Endothelial cell (in vitro differentiated cells): ENCODE measurements at places on chromosomes 11 and 22. TPM values are rescaled to one million over a fixed set of nuclear protein-coding genes. Genes with fewer than 3 reads are reported as not detected.

Gene GP1BB
- not detected for total RNA-seq

Gene TUB
- total RNA-seq = 2.9 TPM

Gene DCHS1
- total RNA-seq = 156 TPM

Gene SPDYC
- not detected for total RNA-seq

Gene ZNF70
- total RNA-seq = 8.0 TPM

DNA sequence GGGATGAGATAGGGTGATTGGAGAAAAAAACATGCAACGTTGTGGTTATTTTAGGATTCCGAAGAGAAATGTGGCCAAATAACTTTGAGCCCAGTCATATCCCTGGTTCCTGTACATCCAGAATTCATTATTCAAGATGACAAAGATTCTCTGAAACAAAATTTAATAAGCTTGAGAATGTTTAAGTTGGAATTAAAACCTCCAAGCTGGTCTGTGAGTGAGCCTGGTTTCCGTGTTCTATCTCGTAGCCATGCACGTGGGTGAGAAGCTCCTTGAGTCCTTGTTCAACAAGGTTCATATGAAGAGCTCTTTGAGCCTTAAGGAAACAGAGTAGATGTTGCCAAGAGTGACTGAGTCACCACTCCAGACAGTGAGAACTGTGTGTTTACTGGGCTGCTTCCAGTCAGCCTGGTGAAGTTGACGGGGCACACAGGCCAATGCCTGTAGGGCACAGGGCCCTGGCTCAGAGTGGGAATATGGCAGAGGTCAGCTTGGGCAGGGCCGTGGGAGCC lies 206.5 kb downstream of the NAV2 start:
- no peaks in the 10 kb centered on the region for H3K36me3 ChIP-seq
- no peak for DNase-seq
- no peak overlapping the region for H3K27ac ChIP-seq
- no peak overlapping the region for H3K4me3 ChIP-seq

DNA sequence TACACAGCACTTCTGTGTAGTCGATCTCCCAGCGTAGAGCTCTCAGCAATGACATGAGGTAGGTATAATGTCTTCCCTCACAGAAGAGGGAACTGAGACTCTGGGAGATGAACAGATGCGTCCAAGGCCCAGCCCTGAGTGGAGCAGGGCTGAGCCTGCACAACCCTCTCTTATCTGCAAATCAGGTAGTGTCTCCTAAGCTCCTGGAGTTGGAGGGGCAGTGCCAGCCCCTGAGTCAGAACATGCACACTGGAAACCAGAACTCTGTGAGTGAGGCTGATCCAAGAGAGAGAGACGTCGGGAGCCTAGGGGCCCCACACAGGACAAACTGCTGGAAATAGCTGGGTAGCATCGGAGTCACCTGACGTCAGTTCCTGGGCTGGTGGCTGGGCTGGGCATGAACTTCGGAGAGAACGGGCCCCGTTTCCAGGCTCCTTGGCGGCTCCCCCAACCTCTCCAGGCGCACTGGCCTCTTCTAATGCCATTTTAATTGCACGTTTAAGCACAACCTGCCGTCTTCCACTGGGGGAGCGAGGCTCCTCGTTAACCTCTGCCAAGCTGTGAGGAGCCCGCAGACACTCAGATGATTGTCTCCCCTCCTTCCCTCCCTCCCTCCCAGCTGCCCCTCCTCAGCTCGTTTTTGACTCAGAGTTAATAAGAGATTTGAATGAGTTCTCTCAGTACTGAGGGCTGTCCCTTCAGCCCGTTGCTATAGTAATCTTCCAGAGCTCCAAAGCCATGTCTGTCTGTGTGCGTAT lies 191.2 kb upstream of the TBCEL start:
- H3K27me3 ChIP-seq = peaks cover under 1% of the 10 kb centered on the region
- no peak overlapping the region for H3K27ac ChIP-seq
- H3K4me1 ChIP-seq = peaks cover 2% of the 10 kb centered on the region
- H3K4me3 ChIP-seq = no peak overlapping the region
- DNase-seq = no peak

- peaks cover 3% of the 10 kb centered on the region for H3K36me3 ChIP-seq
- no peak overlapping the region for H3K27ac ChIP-seq
These were observed 211.1 kb downstream of the BRD1 start for GRCh38 chr22:49616356-49617231.

DNA sequence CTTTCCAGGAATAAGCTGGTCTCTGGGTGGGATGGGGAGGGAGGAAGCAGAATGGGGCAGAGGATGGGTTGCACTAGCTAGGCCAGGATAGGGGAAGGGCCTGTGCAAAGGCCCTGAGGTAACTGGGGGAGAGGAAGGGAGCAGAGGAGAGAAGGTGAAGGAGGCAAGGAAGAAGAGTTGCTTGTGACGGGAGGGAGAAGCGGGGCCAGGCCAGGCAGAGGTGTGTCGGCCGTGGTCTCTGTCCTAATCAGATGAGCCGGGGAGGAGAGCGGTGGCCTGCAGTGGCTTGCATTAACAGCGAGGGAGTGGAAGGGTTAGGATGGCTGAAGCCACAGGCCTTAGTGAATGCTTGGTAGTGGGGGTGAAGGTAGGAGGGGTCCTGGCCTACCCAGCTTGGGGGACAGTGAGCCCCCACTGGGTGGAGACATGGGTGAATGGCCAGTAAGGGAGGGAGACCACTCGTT lies 6.0 kb upstream of the DERL3 start:
- H3K4me1 ChIP-seq = peaks cover 5% of the 10 kb centered on the region
- H3K27me3 ChIP-seq = peaks cover 10% of the 10 kb centered on the region
- H3K36me3 ChIP-seq = no peaks in the 10 kb centered on the region
- no peak overlapping the region for H3K27ac ChIP-seq
- no peak overlapping the region for H3K4me3 ChIP-seq

DNA sequence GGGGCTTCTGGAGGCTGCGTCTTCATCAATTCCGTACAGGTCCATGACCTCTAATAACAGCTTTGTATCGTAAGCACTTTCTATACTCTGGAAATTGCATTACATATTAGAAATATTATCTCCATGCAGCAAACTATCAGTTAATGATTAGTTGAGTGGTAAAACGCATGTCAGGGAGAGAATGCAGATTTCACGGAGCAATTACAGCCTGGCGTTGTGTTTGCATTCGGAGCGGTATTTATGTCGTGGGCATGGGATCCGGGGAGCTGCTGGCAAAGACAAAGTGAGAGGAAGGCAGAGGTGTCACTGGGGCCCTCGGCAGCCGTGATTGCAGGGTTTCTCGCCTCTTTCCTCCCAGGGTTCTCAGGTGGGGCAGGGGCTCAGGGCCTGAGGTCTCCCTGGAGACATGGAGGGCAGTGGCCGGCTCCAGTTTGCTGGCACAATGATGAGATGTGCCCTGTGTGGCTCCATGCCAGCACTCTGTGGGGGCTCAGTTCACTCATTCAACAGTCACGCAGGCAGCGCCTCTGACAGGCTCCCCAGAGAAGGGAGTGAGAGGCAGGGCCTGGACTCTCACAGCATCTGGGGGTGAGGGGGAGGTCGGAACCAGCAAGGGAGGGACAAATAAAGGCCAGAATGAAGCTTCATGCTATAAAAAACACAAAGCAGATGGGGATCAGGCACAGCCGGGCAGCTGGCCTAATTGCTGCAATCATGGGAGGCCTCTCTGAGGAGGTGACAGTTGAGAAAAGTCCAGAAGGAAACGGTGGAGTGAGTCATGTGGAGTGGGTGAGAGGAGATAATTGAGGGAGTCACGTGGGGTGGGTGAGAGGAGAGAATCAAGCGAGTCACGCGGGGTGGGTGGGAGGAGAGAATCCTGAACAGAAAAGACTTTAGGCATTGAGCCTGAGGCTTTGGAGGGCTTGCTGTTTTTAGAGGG lies 1002.7 kb downstream of the BRD1 start:
- DNase-seq = no peak
- H3K36me3 ChIP-seq = no peaks in the 10 kb centered on the region
- H3K27me3 ChIP-seq = peaks cover 3% of the 10 kb centered on the region
- H3K4me3 ChIP-seq = no peak overlapping the region
- no peak overlapping the region for H3K27ac ChIP-seq

DNA sequence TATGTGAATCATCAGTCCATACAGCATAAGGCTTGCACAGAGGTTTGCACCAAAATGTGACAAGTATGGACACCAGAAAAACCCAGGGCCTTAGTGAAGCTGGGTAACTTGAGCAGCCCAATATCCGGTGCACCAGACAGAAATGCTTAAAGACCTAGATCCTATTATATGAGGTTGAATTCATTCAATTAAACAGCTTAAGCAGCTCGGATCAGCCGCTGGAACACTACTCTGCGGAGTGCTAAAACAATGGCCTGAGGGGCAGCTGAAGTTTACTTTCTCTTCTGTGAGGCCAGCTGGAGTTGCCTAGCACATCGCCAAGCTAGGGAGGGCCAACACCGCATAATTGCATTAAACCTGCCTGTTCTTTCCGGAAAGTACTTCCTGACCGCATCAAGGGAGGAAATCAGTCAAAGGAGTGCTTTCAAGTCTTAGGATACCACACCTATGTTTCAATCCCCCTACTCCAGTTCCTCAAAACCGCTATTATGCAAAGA lies 17.0 kb upstream of the FAM181B start:
- peaks cover 4% of the 10 kb centered on the region for H3K27me3 ChIP-seq
- H3K4me3 ChIP-seq = no peak overlapping the region
- no peaks in the 10 kb centered on the region for H3K36me3 ChIP-seq
- peak; percentile 11 for DNase-seq
- H3K27ac ChIP-seq = peak overlapping the region; percentile 40

- no peaks in the 10 kb centered on the region for H3K36me3 ChIP-seq
- no peak overlapping the region for H3K4me3 ChIP-seq
- no peak overlapping the region for H3K27ac ChIP-seq
- no peaks in the 10 kb centered on the region for H3K4me1 ChIP-seq
These were observed 4.5 kb downstream of the DMC1 start for GRCh38 chr22:38565441-38565840.

GRCh38 chr11:75981546-75981945 lies 166.5 kb downstream of the UVRAG start:
- H3K4me1 ChIP-seq = peaks cover 3% of the 10 kb centered on the region
- no peak overlapping the region for H3K27ac ChIP-seq
- no peak for DNase-seq
- no peaks in the 10 kb centered on the region for H3K36me3 ChIP-seq
- H3K27me3 ChIP-seq = no peaks in the 10 kb centered on the region

DNA sequence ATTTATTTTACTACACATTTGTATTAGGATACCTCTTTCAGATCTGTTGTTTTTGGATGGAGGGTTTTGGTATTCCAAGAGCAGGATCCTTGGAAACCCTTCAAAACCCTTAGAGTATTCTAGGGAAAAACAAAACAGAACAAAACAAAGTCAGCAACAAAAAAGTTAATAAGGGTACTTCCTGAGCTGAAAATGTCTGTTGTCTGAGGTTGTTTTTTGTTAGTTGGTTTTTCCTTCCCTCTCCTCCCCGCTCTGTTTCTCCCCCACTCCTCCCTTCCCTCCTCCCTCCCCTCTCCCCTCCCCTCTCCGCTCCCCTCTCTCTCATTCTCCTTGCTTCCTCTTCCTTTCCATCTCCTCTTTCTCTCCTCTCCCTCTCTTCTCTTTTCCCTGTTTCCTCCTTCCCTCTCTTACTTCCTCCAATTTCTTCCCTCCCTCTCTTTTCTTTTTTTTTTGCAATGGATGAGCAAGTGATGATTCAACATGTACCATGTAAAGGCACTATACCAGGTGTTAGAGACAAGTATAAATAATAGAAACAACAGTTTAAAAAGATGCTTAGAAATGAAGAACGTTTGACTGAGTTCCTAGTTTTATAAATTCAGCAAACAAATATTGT lies 160.6 kb downstream of the TMEM135 start:
- H3K4me3 ChIP-seq = no peak overlapping the region
- no peaks in the 10 kb centered on the region for H3K36me3 ChIP-seq
- H3K27ac ChIP-seq = peak overlapping the region; percentile 2
- no peak for DNase-seq

- no peak overlapping the region for H3K4me3 ChIP-seq
- H3K4me1 ChIP-seq = peaks cover 3% of the 10 kb centered on the region
- H3K27me3 ChIP-seq = peaks cover 4% of the 10 kb centered on the region
- H3K27ac ChIP-seq = no peak overlapping the region
- no peak for DNase-seq
- H3K36me3 ChIP-seq = no peaks in the 10 kb centered on the region
These were observed 2.8 kb upstream of the ANO9 start for GRCh38 chr11:444396-445144.

GRCh38 chr22:46308283-46308988 lies 11.8 kb downstream of the GTSE1 start:
- no peak overlapping the region for H3K27ac ChIP-seq
- peaks cover 2% of the 10 kb centered on the region for H3K27me3 ChIP-seq
- no peaks in the 10 kb centered on the region for H3K36me3 ChIP-seq
- no peak for DNase-seq

- no peak overlapping the region for H3K4me3 ChIP-seq
- H3K27me3 ChIP-seq = peaks cover 29% of the 10 kb centered on the region
- no peaks in the 10 kb centered on the region for H3K4me1 ChIP-seq
- no peak overlapping the region for H3K27ac ChIP-seq
These were observed 3.8 kb downstream of the PKDREJ start for GRCh38 chr22:46259374-46259773.

- DNase-seq = no peak
- H3K27me3 ChIP-seq = no peaks in the 10 kb centered on the region
- H3K27ac ChIP-seq = no peak overlapping the region
- H3K36me3 ChIP-seq = no peaks in the 10 kb centered on the region
These were observed 36.7 kb upstream of the SESN3 start for GRCh38 chr11:95267601-95268213.

DNA sequence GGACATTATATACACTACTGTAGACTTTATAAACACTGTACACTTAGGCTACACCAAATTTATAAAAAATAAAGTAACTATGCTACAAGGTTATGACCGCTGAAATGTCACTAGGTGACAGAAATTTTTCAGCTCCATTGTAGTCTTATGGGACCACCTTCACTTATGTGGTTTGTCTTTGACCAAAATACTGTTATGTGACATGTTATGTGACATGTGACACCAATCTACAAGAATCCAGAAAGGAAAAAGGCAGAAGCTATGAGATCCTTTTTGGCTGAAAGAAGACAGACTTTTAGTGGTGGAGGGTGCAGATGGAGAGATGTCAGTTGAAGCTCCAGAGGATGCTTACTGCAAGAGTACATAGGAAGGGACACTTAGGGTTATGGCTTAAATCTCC lies 1378.4 kb upstream of the TENM4 start:
- H3K4me1 ChIP-seq = peaks cover 22% of the 10 kb centered on the region
- no peak overlapping the region for H3K4me3 ChIP-seq
- no peak overlapping the region for H3K27ac ChIP-seq
- DNase-seq = no peak
- H3K27me3 ChIP-seq = no peaks in the 10 kb centered on the region
- no peaks in the 10 kb centered on the region for H3K36me3 ChIP-seq

- H3K27me3 ChIP-seq = peaks cover 8% of the 10 kb centered on the region
- no peak overlapping the region for H3K27ac ChIP-seq
- peaks cover 4% of the 10 kb centered on the region for H3K36me3 ChIP-seq
- no peak for DNase-seq
These were observed 17.6 kb downstream of the FADS3 start for GRCh38 chr11:61873588-61874376.

DNA sequence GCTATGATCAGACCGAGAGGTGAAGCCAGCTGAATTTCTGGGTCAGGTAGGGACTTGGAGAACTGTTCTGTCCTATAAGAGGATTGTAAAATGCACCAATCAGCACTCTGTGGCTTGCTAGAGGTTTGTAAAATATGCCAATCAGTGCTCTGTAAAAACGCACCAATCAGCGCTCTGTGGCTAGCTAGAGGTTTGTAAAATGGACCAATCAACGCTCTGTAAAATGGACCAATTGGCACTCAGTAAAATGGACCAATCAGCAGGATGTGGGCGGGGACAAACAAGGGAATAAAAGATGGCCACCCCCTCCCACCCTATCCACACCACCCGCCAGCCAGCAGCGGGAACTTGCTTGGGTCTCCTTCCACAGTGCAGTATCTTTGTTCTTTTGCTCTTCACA lies 6.4 kb upstream of the SEC14L4 start:
- no peaks in the 10 kb centered on the region for H3K4me1 ChIP-seq
- no peak overlapping the region for H3K4me3 ChIP-seq
- H3K27ac ChIP-seq = no peak overlapping the region
- DNase-seq = no peak
- H3K36me3 ChIP-seq = no peaks in the 10 kb centered on the region
